ENCODE measurements at places on chromosomes 2 and 18.
A peak's percentile ranks its signal among the peaks of the same experiment; 100 is the strongest.

GRCh38 chr2:202848813-202849212, 22.8 kb downstream of the ICA1L start:
- no peak for DNase-seq

DNA sequence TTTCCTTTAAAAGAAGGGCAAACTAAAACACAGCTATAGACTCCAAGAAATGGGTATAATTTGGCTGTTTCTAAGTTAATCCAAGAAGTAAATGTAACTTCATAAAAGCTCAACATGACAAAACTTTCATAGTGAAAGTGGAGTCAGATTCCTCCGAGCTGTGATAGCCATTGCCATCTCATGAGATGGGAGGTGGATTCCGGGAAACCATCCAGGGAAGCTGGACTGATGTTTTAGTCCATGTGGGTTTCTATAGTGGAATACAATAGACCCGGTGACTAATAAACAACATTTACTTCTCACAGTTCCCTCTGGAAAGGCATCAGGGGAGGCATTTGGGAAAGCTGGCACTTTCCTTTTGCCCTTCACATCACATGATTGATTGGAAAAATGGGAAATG, 10.0 kb upstream of the LAPTM4A start:
- DNase-seq: no peak

- DNase-seq: peak; percentile 48
Observed at GRCh38 chr2:163682695-163683094, 53.1 kb downstream of the FIGN start.

DNA sequence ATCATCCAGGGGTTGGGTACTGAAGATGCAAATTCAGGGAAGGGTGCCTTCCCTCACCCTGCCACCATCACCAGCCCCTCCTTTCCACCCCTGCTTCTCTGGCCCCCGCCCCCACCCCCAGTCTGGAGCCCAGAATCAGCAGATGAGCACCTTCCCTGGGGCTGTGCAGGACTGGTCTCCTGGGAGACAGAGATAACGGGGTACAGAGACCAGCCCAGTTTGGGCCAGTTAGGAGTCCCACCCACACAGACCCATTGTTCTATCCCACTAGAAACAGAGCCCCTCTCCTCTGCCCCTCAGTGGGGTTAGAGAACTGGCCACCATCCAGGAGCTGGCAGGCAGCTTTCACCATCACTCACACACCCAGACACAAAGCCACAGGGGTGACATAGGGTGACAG, 4.5 kb upstream of the CRYBA2 start:
- no peak for DNase-seq

Data from RCC 7860 (cell line).